AG08395 (cell line): ENCODE measurements at places on chromosomes 11 and 22.

- DNase-seq: no peak
These were observed 528.0 kb downstream of the SOX6 start for GRCh38 chr11:15828215-15828853.

GRCh38 chr11:78417175-78417887 is at the start of gene GAB2:
TSS of gene GAB2 (minus strand) at chr11:78417820. CDS start at chr11:78417720, 100 bp downstream.
- no peak for DNase-seq

DNA sequence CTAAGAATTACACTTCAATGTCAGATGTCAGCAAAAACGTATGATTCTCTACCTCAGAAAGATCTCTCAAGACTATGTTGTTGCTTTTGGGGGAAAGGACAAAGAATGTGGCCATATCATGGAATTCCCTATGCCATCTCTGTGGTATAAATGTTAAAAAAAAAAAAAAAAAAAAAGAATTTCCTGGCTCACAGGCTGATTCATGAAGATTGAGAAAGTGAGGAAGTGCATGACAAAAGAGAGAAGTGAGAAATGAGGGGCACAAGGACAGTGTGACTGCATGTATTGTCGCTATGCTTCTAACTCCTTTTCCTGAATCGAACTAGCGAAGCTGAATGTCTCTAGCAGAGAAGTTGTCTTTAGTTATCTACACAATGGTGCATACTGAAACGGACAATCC is 80.6 kb upstream of the CARD18 start:
- DNase-seq: no peak

DNA sequence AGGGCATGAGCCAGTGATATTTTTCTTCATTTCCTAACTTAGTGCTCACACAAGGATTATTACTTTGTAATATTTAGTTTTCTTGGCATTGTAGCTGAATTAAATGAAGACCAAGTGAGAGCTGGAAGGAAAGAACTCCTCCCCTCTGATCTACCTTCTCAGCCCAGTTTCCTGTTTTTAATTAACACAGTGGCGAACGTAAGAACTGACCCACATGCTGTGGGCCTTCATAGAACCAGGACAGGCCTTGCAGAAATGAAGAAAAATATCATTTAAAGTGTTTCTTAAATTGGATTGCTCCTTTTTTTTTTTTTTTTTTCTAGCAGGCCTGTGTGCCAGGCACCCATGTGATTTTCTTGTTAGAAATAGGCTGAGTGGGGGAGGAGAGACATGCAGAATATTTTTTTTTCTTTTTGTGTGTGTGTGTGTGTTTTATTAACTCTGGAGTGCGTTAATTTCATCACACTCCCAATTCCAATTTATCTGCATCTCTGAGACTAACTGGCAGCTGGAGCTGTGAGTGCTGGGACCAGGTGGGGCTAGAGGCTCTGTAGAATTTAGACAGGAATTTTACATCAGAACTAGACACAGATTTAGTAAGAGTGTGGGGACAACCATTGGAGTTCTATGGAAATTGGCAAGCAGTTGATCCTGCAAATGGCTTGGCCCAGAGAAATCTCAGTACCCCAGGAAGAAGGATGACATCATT is 320.5 kb downstream of the DDX10 start:
- DNase-seq: no peak

DNA sequence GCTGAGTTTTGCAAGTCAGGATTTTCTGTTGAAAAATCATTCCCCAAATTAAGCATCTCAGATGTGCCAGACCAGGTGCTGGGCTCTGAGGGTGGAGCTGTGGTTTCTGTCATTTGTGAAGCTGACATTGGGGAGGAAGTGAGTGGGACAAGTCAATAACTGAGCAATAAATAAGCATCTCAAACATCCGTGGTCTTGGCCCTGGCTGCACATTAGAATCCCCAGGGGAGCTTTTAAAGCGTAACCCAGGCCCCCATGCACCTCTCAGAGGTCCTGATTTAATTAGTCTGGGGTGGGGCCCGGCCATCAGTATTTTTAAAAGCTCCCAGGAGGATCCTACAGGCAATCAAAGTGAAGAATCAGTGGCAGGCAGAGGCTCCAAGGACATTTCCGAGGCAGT is 420.0 kb downstream of the MN1 start:
- DNase-seq: no peak

GRCh38 chr11:73184953-73185671 is 33.0 kb upstream of the P2RY2 start:
- DNase-seq: peak; percentile 74

GRCh38 chr11:44374001-44374400 is 64.1 kb upstream of the ALX4 start:
- no peak for DNase-seq

GRCh38 chr11:13110929-13111812 is 102.1 kb downstream of the RASSF10 start:
- peak; percentile 11 for DNase-seq

DNA sequence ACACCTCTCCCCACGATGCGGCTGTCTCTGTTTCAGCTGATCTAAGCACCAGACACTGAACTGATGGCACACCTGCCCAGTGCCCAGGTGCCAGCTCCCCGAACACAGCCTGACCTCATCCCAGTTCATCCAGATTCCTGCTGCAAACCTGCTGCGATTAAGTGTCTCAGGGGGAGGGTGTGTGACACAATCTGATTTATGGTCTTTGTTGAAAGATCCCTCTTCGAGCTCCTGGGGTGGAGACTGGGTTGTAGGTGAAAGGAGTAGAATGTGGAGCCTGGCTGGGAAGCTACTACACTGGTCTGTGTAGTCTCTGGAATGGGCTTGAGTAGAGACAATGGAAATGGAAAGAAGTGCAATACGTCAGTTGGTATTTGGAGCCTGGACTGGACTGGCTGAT is 390.3 kb downstream of the SHANK2 start:
- no peak for DNase-seq

GRCh38 chr11:1105183-1105565 is 30.5 kb downstream of the MUC2 start:
- no peak for DNase-seq

DNA sequence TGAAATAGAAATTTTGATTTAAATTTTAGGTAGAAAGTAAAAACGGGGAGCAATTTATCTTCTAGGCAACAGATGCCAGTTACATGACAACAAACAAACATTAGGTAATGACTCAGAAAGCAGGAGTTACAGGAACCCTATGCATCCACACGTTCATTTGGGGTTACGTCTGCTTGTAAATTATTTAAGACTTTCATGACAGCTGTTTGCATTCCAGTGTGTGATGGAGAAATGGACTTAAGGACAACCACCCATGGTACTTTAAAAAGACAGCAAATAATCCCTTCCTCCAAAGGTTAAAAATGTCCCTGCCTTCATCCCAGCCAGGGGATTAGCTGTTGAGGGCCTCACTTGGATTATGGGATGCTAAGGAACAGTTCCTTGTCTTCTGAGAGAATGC is 11.8 kb downstream of the E2F8 start:
- no peak for DNase-seq

DNA sequence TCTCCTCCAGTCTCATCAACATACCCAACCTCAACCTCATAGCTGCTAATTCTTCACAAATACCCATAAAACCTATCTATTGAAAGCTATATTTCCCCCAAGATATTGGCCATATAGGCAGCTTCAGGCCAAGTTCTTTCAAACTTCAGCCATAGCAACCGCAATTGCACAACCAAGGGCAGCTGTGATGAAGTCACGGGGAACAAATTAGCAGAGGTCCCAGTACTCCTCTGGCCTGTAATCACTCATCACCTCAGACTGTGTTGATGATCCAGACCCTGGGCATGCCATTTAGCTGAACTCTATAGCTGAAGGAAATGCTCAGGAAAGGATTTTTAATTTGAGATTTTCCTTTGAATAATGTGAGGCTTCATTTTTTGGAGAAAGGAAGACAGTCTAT is 84.1 kb downstream of the SLC1A2 start:
- DNase-seq: peak; percentile 34

DNA sequence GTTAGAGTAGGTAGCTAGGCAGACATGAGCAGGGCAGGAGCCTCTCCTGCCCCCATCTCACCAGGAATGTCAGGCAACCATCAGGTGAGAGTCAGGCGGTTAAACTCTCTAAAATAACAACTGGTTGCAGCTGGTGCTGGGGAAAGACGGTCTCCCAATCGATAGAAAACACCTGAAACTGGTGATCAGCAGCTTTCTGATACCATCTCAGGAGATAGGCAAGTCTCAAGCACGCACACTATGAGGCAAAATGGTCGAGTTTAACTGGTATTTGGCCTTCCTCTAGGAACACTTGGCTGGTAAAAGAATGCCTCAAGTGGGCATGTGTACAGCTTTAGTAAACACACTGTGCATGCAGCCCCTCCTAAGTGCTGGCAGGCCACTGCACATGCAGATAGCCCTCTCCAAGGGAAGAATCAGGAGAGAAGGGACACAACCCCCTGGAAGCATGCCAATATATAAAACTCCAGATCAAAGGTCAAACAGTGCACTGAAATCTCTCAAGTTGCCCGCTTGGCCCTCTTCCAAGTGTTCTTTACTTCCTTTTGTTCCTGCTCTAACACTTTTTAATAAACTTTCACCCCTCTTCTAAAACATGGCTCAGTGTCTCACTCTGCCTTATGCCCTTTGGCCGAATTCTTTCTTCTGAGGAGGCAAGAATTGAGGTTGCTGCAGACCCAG is 88.7 kb downstream of the USP35 start:
- DNase-seq: no peak

GRCh38 chr11:85062659-85063058 is 564.5 kb downstream of the DLG2 start:
- no peak for DNase-seq

- DNase-seq: no peak
These were observed 49.6 kb downstream of the TTC17 start for GRCh38 chr11:43408277-43408676.

DNA sequence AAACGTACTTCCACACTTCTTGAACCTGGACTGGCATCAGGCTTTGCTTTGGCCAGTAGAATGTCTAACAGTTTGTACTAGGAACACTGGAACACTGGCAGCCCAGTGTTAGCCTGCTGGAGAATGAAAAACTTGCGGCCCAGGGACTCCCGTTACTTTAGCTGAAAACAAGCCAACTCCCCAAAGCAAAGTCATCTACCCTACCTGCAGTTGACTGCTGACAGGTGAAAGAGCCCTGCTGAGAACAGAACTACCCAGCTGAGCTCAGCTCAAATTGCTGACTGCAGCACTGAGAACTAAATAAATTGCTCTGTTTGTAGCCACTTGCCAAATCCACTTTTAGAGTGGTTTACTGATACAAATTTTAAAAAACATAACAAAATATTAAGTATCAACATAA is 342.5 kb downstream of the LRRC4C start:
- DNase-seq: no peak

DNA sequence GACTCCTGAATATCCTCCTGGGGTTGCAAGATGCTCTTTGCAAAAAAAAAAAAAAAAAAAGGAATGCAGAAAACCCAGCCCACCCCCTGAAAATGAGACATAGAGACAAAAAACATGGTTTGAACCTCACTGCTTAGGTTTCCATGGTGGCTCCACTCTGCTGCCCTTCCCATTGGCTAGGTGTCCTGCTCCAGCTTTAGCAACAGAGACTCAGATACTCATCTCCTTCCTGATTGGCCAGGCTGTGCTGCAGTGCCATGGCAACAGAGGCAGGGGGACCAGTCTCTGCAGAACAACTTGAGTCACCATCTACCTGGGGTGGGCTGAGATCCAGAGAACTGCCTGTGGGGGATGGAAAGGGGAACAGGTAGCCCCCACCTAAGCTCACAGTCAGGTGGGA is 17.4 kb upstream of the YWHAH start:
- DNase-seq: no peak
